ENCODE measurements at places on chromosomes 6 and 20.

DNA sequence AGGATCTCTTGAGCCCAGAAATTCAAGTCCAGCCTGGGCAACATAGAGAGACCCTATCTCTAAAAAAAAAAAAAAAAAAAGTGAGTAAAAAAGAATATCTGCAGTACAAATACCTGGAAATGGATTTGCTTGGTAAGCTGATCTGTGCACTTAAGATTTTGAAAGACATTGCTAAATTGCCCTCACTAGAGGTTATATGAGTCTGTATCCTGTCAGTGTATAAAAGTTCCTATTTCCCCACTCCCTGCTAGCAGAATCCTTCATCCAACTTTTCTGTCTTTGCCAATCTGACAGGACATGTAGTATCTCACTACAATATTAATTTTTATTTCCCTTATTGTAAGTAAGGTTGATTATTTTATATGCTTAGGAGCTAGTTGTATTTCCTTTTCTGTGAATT lies 36.1 kb downstream of the BICRAL start:
- DNase-seq, result no peak

GRCh38 chr6:16249971-16250370 lies 11.6 kb downstream of the GMPR start:
- no peak for DNase-seq

DNA sequence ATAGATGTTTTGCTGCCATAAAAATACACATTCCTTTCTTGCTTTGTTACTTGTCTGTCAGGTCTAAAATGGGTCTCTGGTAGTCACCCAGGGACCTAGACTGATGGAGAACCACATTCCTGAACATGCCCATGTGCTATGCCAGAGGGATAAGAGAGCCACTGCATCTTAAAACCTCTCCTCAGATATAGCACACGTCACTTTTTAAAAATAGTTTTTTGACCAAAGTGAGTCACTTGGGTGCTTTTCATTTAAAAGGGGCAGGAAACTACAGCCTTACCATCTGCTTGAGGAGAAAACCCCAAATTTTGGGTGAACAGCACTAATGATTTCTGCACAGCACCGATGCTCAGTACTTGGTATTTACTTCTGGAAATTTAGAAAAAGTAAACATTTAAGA lies 197.8 kb downstream of the OGFRL1 start:
- no peak for DNase-seq

DNA sequence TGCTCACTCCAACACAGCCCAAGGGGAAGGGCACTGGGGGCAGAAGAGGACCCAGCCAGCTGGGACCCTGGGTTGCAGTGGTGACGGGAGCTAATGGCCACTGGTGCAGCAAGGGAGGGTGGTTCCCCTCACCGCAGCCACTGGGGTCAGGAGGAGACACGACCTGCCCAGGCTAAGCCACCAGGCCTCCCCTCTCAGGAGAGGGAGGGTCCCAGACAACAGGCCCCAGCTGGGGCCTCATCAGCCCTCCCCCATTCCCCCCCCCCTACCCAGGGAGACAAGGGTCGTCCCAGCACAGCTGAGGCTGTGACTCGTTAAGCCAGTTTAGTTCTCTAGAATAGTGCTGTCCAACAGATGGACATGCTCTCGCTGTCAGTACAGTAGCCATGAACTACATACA lies 17.3 kb upstream of the MATN4 start:
- no peak for DNase-seq

DNA sequence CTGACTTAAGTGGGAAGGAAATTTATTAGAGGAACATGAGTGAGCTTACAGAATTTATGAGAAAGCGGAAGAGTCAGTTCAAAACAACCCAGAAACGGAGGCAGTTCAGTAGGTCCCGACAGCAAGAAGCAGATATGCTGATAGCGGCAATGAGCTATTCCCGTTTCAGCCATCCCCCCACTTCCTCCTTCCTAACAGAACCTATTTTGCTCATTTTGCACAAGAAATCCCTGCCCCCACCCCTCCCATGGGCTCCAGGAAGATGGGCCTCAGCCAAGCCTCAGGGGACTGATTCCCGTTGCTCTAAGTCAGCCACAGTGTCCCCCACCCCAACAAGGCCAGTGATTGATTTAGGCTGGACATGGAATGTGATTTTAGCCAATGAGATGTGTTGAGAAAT lies 157.5 kb downstream of the CEBPB start:
- no peak for DNase-seq

DNA sequence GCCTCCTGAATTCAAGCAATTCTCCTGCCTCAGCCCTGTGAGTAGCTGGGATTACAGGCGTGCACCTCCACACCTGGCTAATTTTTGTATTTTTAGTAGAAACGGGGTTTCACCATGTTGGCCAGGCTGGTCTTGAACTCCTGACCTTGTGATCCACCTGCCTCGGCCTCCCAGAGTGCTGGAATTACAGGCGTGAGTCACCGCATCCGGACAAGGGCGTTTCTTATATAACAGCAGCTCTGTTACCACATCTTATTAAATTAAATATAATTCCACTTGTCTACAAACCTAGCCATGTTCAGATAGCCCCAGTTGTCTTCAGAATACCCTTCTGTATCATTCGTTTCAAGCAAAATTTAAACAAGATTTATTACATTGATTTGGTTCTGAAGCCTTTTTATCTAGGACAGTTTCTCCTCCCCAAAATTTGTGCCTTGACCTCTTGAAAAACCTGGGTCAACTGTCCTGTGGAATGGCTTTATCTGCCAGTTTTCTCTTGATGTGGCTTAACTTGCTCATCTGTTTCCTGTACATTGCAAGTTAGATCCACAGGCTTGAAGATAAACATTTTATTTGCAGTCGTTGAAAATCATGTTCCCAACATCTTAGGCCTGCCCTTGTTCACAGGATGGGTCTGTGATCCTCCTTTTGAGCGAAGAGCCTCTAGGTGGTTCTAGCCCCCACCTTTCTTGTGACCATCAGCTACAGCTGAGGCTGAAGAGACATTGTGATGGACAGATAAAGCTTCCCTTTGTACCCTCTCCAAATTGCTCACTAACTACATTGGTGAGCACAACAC lies 132.2 kb downstream of the ARID1B start:
- no peak for DNase-seq

DNA sequence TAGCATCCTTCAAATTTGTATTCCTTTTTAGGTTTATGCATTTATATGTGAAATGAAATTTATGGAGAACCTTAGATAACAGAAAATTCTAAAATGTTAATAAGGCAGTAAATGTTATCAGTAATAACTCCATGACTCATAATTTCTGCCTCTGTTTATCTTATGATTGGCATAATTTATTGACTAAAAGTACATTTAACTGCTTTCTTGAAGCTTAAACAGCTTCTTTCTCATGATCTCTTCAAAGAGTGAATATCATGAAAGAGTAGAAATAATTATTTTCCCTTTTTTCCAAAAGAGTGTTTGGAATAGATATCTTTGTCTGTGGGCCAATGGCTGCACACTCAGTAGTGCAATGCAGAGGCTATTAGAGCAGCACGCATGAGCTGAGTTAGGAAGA lies 91.3 kb downstream of the SHLD1 start:
- DNase-seq, result no peak

GRCh38 chr6:15266423-15266996 lies 20.6 kb downstream of the JARID2 start:
- DNase-seq, result no peak

DNA sequence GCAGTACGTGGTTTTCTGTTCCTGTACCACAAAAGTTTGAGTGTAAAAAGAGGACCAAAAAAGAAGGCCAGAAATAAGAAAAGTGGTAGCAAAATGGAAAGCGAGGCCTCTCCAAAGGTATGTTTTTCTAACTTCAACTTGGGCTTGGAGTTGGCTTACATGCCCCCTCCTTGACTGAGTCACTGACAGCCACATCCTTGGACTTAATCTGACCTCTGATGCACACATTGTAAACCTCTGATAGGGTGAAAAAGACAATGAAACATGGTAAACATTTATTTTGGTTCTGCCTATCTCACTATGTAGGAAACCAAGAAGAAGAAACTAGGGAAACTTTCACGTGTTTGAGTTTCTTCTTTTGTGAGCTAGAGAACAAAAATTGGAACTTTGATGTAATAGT lies 503.2 kb upstream of the ID4 start:
- DNase-seq, result no peak

DNA sequence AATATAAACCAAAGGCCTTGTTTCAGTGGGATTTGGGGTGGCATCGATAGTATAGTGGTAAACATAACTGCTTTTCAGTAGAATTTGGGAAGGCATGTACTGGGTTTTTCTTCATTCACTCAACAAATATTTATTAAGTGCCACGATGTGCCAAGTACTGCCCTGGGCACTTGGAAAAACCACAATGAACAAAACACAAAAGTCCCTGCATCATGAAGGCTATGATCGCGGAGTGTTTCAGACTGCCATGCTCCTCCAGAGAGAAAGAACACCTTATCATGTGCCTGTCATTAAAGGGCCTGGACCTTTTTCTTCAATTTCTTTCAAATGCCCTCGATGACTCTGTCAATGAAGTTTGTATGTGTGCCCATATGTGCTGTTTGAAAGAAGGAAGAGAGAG lies 59.2 kb upstream of the CEP85L start:
- DNase-seq, result no peak

GRCh38 chr20:2124564-2125213 lies 23.1 kb downstream of the STK35 start:
- no peak for DNase-seq

- no peak for DNase-seq
These were observed 23.0 kb downstream of the PHACTR3 start for GRCh38 chr20:59627298-59627697.

GRCh38 chr6:107695061-107695720 lies 128.9 kb downstream of the SCML4 start:
- DNase-seq, result no peak

GRCh38 chr6:6725468-6726209 lies 137.1 kb downstream of the LY86 start:
- no peak for DNase-seq

GRCh38 chr6:33217246-33217645 lies 8.9 kb downstream of the RING1 start:
- no peak for DNase-seq

- no peak for DNase-seq
These were observed 2.0 kb downstream of the CLIC5 start for GRCh38 chr6:46013639-46014038.

GRCh38 chr20:36744243-36744642 lies 1.6 kb downstream of the NDRG3 start:
- no peak for DNase-seq

DNA sequence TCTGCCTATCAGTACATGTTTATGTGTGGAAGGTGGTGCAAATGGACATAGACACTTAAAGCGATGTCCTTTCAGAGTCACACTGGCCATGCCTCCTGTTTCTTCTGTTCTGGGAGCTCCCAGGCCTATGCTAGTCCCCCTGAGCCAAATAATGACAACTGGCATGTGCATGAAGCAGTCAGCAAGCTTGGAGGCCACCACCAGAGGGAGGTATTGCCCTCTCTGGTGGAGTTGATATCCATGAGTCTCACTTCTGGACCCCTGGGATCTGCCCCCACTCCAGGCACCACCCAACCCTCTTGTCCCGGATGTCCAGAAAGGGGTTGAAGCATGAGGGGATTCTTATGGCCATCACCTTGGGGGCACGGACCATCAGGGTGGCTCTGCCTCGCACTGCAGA lies 172.2 kb downstream of the AIG1 start:
- no peak for DNase-seq

- no peak for DNase-seq
These were observed 77.4 kb upstream of the HDDC2 start for GRCh38 chr6:125379174-125379573.

- no peak for DNase-seq
These were observed 604.5 kb downstream of the DOK5 start for GRCh38 chr20:55079917-55080316.

DNA sequence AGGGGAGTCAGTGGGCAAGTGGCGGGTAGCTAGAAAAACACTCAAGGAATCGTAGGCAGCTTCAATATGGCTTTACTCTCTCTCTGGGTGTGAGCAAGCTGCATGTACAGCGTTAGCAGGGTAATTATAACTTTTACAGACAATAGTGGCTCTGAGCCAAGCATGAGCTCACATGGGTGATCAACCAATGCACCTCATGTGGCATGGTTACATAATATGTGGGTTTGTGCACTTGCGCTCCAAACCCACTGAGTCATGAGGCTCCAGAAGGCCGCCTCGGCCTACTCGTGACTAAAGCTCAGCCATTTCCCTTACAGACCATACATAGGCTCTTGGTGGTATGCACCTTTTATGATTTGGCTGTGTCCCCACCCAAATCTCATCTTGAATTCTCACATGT lies 78.4 kb upstream of the FBXL4 start:
- DNase-seq, result no peak

- no peak for DNase-seq
These were observed 499.0 kb upstream of the MARCKS start for GRCh38 chr6:113358063-113358583.

- DNase-seq, result no peak
These were observed 512 bp downstream of the TAP1 start for GRCh38 chr6:32852844-32853540.

DNA sequence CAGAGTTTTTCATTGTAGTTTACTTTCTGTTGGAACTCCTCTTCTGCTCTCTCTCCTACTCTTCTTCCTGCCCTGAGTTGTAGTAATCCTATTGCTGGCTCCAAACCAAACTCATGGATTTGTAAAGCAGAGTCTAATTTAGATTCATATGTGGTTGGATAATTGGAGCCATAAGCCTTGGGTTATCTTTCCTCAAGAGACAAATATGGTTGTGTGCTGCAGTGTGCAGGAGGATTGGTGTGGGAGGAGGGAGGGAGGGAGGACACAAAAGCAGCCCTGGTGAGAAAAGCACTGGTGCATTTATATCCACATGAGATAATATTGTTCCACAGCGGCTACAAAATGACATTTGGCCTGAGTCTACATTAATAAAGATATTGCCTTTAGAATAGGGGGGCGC lies 4.2 kb downstream of the HLA-G start:
- no peak for DNase-seq

DNA sequence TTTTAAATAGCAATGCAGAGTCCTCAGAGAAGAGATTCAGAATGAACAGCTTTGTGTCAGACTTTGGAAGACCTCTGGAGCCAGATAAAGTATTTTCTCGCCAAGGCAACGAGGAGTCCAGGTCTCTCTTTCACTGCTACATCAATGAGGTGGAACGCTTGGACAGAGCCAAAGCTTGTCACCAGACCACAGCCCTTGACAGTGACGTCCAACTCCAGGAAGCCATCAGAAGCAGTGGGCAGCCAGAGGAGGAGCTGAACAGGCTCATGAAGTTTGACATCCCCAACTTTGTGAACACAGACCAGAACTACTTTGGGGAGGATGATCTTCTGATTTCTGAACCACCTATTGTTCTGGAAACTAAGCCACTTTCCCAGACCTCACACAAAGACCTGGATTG lies 55.5 kb downstream of the MRAP2 start:
- no peak for DNase-seq

- no peak for DNase-seq
These were observed 92.8 kb upstream of the EEF1E1 start for GRCh38 chr6:8195040-8195713.

DNA sequence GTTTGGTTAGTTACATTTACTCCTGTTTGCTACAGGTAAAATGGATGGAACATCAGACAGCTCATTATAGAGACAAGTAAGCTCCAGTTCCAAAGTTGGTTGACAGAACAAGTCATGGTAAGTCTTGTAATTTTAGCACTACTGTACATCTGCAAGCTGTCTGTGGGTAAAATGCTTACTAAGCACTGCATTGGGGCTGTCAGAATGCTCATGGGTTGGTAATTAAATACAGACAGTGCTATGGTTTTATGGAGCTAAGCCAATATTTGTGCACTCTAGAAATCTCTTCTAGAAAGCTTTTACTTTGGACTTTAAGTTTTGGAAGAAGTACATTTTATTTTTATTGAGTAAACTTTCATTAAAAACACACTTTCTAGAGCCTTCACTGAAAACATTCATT lies 419.2 kb upstream of the MMS22L start:
- no peak for DNase-seq

Data from AG04450 (cell line).